Small intestine (tissue), 16 donors: ENCODE measurements at places on chromosomes 6 and 20. TPM values are rescaled to one million over a fixed set of nuclear protein-coding genes. Genes with fewer than 3 reads are reported as not detected.

- DNase-seq = peak; percentile 20
Measured at GRCh38 chr20:5864873-5865587, 85.3 kb downstream of the TRMT6 start.

DNA sequence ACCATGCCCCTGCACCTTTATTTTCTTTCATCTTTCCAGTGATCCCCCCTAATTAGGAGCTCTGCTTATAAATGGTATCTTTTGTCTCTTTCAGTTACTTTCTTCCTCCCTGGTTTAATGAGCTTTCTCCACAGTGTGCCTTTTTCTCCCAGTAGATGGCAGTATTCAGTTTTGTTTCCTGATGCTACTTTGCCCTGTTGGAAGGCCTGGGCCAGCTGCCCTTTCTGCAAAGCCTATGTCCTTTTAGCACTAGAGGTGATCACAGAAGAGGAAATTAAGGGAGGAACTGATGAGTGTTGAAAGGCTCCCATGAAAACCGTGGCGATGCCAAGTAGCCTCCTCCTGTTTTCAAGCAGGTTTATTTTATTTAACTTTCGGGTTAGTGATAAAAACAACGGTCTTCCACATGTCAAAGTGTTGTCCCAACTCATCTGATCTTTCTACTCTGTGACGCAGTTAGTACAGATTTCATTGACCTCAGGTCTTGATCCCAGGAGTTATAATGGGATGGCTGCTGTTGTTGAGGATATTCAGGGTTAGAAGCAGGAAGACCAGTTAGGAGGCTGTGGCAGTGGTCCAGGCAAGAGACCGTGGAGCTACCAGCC lies 184.2 kb upstream of the BMP2 start:
- peak; percentile 75 for DNase-seq

DNA sequence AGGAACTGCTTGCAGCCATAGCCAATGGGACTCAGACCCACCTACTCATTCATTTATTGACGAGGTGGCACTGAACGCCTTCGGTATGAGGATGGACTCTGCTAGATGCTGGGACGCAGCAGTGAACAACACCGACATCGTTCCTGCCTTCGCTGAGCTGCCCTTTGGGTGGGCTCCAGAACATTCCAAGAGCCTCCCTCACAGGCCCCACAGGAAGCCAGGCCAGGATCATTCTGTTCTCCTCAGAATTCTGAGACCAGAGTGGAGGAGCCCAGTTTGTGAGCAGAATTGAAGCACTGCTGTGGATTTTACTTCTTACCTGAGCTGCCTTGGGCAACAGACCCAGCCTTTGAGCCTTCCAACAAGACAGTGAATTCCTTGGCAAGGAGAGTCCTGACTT lies 82.1 kb downstream of the KCNB1 start:
- DNase-seq = no peak

DNA sequence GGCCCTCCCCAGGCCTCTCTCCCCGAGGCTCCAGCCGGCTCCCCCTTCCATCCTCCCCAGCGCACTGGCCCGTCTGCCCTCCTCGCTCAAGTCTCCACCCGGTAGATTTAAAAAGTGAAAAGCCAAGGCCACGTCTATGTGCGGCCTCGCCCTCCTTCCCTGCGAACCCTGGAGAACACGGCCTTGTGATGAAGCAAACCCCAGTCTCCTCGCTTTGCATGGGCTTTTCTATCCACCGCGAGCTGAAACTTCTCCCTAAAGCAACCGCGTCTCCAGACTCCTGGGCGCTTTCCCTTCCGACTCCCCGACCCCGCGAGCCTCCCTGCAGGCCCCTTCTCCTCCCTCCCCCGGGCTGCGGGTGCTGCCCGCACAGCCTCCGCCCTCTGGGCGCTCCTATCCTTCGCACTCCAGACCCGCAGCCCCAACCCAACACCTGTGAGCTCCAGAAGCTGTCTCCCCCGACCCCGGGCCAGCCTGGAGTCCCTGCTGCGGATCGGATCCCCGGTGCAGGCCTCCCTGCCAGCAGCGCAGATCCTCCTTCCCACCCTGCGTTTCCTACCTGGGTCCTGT lies 265.2 kb upstream of the QKI start:
- DNase-seq = no peak

- no peak for DNase-seq
Measured at GRCh38 chr6:22328474-22328873, 31.6 kb upstream of the PRL start.

GRCh38 chr6:154805288-154805911 lies 72.2 kb downstream of the SCAF8 start:
- DNase-seq = peak; percentile 24

ADAM33 gene
- 10.9 TPM for polyA plus RNA-seq

- no peak for DNase-seq
Measured at GRCh38 chr6:147194652-147195411, 9.4 kb upstream of the STXBP5 start.

DNA sequence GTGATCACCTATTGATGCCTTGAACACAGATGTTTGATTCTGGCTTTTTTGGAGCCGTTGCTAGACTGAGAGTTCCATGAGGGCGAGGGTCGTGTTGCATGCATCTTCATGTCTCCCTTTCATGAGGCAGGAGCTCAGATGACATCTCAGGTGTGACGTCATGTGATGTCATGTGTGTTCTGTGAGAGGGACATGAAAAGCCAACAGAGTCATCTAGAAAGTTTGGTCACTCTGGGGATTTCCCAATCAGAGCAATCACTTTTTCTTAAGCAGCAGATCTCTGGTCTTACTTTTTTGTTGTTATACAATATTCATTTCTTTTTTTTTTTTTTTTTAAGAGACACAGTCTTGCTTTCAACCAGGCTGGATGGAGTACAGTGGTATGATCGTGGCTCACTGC lies 411.8 kb downstream of the PREX1 start:
- DNase-seq = no peak

DSP gene
- 83.4 TPM for polyA plus RNA-seq

RAB23 gene
- 4.2 TPM for polyA plus RNA-seq

DNA sequence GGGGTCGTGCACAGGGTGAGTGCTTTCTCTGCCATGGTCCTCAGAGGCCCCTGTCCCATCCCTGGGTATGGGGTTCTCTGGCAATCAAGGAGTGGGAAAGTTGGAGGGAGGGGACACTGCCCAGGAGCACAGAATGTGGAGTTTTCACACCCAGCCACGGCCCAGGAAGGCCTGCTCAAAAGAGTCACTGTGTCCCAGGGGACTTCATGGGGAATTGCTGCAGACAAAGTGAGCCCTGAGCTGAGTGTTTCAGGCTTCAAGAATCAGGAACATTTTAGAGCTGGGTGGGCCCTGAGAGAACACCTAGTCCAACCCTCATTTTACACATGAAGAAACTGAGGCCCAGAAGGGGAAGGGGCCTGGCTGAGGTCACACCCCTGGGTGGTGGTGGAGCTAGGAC lies 5.7 kb downstream of the MAPK13 start:
- DNase-seq = no peak

- no peak for DNase-seq
Measured at GRCh38 chr6:50661636-50662035, 51.7 kb upstream of the TFAP2D start.

DNA sequence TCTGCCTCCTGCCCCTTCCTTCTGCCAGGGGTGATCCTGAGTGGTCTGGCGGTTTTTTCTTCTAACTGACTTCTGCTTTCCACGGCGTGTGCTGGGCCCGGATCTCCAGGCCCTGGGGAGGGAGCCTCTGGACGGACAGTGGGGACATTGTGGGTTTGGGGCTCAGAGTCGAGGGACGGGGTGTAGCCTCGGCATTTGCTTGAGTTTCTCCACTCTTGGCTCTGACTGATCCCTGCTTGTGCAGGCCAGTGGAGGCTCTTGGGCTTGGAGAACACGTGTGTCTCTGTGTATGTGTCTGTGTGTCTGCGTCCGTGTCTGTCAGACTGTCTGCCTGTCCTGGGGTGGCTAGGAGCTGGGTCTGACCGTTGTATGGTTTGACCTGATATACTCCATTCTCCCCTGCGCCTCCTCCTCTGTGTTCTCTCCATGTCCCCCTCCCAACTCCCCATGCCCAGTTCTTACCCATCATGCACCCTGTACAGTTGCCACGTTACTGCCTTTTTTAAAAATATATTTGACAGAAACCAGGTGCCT lies 10.2 kb downstream of the SLC29A1 start:
- DNase-seq = no peak

- no peak for DNase-seq
Measured at GRCh38 chr6:120954111-120954510, 380.2 kb downstream of the TBC1D32 start.

- peak; percentile 41 for DNase-seq
Measured at GRCh38 chr6:101393251-101393828, at the start of gene GRIK2. Gene GRIK2 (plus strand): TSS chr6:101393708.

DNA sequence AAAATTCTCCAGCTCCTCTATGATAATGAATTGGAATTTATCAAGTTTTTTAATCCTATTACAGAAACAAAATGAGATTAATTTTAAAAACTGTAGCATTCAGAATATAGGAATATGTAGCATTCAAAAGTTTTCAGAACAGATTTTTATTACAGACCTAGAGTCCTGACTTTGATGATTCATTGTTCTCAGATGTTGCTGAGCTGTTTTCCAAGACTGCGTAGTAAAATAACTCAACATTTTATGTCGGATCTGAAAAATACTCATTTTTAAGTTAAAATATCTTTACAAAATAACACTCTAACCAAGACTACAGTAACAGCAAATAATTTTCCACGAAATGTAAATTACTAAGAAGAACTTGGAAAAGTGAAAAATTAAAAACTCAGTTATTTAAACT lies 67.1 kb downstream of the SYCP2 start:
- no peak for DNase-seq

DNA sequence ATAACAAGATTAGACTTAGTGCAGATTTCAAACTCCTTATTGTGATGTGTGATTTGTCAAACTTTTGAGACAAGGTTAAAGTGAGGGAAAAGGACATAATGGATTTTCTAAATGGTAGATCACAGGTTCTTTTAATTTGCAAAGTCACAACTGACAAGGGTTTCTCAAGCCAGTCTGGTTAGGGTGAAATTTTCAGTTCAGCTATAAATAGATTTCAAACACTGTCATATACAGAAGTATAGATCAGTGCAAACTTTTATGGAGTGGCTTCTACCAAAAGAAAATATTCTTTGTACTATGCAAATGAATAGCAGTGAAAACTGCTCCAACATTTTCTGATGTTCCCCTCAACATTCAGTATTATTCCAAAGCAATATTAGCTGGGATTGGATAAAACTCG lies 337.1 kb upstream of the MAN1A1 start:
- DNase-seq = no peak

SMOC2 gene
- 1.4 TPM for polyA plus RNA-seq

DNA sequence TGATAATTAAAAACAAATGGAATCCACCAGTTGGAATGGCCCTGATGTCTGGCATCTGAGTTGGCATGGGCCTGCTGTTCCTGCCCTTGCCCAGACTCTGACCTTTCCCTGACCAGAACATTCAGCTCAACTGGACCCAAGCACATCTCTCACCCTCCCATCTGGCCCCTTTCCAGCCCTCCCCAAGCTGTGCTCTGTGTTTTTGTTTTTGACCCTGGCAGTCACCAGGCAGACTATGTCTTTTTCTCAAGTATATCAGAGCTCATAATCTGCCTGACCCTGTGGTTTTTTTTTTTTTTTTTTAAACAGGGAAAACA lies 117.6 kb downstream of the TRDN start:
- no peak for DNase-seq

GRCh38 chr6:94074764-94075163 lies 655.4 kb upstream of the EPHA7 start:
- no peak for DNase-seq

TP53TG5 gene
- 0.19 TPM for polyA plus RNA-seq

MEP1A gene
- polyA plus RNA-seq = 73.9 TPM

FAXC gene
- 1.3 TPM for polyA plus RNA-seq

DNA sequence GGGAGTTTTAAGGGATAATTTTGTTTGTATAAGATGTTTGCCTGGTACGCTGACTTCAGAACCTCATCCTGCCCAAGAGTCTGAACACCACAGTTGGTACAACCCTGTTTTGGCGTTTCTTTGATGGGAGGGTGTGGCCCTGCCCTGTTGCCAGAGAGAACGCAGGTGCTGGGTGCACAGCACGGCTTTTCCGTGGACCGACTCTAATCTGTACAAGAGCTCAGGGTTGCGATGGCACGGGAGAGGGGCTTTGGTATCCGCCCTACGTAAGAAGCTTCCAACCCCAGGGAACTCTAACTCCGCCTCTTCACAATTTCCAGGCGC lies 1.3 kb downstream of the CYP24A1 start:
- no peak for DNase-seq
